ENCODE measurements at places on chromosomes 12 and 14. TPM values are rescaled to one million over a fixed set of nuclear protein-coding genes. Genes with fewer than 3 reads are reported as not detected.

CPNE6 gene
- total RNA-seq: not detected

CGRRF1 gene
- 9.6 TPM for total RNA-seq

GRCh38 chr14:102213470-102213869 is 73.8 kb downstream of the WDR20 start:
- H3K27ac ChIP-seq: no peak overlapping the region
- no peaks in the 10 kb centered on the region for H3K4me1 ChIP-seq
- no peak overlapping the region for H3K4me3 ChIP-seq
- no peaks in the 10 kb centered on the region for H3K27me3 ChIP-seq

DNA sequence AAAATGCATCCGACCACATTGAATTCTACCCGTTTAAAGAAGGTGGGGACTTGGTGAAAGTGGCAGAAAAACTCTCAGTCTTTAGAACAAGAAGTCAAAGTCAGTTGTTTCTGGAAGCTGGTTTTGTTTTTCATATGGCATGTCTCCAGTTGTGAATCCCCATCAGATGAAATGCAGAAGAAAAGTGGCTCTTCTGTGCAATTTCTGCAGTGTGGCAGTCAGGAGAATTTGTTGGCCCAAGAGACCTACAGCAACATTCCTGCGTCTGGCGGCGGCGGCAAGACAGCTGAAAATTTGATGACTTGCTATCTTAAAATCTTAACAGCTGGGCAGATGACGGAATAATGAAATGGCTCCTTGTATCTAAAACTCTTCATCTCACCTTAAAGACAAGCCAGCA is 201.5 kb downstream of the FOXN3 start:
- H3K4me1 ChIP-seq: peaks cover 27% of the 10 kb centered on the region
- H3K27ac ChIP-seq: no peak overlapping the region
- no peaks in the 10 kb centered on the region for H3K27me3 ChIP-seq
- H3K4me3 ChIP-seq: no peak overlapping the region
- H3K36me3 ChIP-seq: peaks cover 28% of the 10 kb centered on the region

- H3K36me3 ChIP-seq: no peaks in the 10 kb centered on the region
- no peak overlapping the region for H3K27ac ChIP-seq
- DNase-seq: no peak
- H3K4me3 ChIP-seq: no peak overlapping the region
- H3K4me1 ChIP-seq: no peaks in the 10 kb centered on the region
These were observed 395.6 kb downstream of the BCAT1 start for GRCh38 chr12:24553259-24553658.

- H3K27ac ChIP-seq: no peak overlapping the region
- H3K4me1 ChIP-seq: peaks cover 5% of the 10 kb centered on the region
- no peak for DNase-seq
- H3K27me3 ChIP-seq: no peaks in the 10 kb centered on the region
- H3K36me3 ChIP-seq: no peaks in the 10 kb centered on the region
These were observed 32.5 kb downstream of the MMAB start for GRCh38 chr12:109540526-109541412.

- peak overlapping the region; percentile 81 for H3K27ac ChIP-seq
- H3K4me3 ChIP-seq: peak overlapping the region; percentile 70
- peak; percentile 77 for DNase-seq
- peaks cover 3% of the 10 kb centered on the region for H3K36me3 ChIP-seq
- peaks cover 48% of the 10 kb centered on the region for H3K4me1 ChIP-seq
These were observed 65.4 kb downstream of the TAOK3 start for GRCh38 chr12:118307069-118307954.

DNA sequence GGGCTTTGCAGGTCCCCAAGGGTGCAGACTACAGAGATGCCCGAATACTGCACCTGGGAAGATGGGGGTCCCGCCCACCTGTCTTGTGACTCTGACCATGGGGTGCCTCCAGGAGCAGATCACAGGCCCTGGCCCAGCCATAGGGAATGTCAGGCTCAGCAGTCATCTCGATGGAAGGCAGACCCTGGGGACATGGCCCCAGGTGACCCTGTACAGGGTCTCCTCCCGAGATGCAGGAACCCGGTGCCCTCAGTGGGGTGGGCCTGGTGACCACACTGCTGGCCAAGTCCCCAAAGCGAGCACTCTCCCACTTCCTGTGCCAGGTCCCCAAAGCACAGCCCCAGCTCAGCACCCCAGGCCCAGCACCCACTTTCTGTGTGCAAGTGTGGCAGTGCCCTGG is 903.7 kb upstream of the USP15 start:
- no peak for DNase-seq
- H3K4me1 ChIP-seq: no peaks in the 10 kb centered on the region
- H3K36me3 ChIP-seq: no peaks in the 10 kb centered on the region
- H3K27ac ChIP-seq: no peak overlapping the region
- no peak overlapping the region for H3K4me3 ChIP-seq

GPHN gene
- 26.3 TPM for total RNA-seq

GRCh38 chr14:72519543-72519942 is 374.4 kb downstream of the DPF3 start:
- DNase-seq: peak; percentile 60
- peaks cover 1% of the 10 kb centered on the region for H3K27me3 ChIP-seq

NANOG gene
- total RNA-seq: not detected

GRCh38 chr14:87758876-87759275 is 234.1 kb downstream of the GALC start:
- peaks cover 9% of the 10 kb centered on the region for H3K27me3 ChIP-seq
- H3K27ac ChIP-seq: no peak overlapping the region
- no peaks in the 10 kb centered on the region for H3K4me1 ChIP-seq
- no peaks in the 10 kb centered on the region for H3K36me3 ChIP-seq
- H3K4me3 ChIP-seq: no peak overlapping the region

AMHR2 gene
- total RNA-seq: not detected

GRCh38 chr14:62655166-62655565 is 390.1 kb downstream of the KCNH5 start:
- no peaks in the 10 kb centered on the region for H3K4me1 ChIP-seq
- H3K27ac ChIP-seq: no peak overlapping the region
- H3K4me3 ChIP-seq: no peak overlapping the region
- no peaks in the 10 kb centered on the region for H3K36me3 ChIP-seq
- no peaks in the 10 kb centered on the region for H3K27me3 ChIP-seq

DNA sequence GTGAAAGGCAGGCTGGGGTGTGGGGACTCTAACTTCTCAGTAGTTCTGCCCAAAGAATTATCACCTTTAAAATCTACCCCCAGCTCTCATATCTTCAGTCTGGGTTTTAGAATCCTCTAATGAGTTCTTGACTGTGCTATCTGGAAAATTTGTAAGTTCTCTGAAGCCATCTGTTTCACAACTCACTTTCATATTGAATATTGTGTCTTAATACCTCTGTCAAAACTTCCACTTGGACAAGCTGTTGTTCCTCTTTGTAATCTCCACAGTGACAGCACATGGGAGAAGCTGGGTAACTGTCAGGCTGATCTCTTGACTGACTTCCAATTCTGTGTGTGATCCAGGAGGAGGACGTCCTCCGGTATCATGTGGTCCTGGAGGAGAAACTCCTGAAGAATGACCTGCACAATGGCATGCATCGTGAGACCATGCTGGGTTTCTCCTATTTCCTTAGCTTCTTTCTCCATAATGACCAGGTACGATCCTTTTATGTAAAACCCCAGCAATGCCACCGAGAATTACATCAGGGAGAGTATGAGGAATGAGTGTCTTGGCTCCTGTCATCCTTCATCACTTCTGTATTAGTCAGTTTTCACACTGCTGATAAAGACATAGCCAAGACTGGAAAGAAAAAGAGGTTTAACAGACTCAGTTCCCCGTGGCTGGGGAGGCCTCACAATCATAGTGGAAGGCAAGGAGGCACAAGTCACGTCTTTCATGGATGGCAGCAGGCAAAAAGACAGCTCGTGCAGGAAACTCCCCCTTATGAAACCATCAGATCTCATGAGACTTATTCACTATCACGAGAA is 111.9 kb downstream of the STAB2 start:
- peaks cover 8% of the 10 kb centered on the region for H3K4me1 ChIP-seq
- peaks cover 6% of the 10 kb centered on the region for H3K27me3 ChIP-seq
- H3K27ac ChIP-seq: no peak overlapping the region
- H3K36me3 ChIP-seq: no peaks in the 10 kb centered on the region

DNA sequence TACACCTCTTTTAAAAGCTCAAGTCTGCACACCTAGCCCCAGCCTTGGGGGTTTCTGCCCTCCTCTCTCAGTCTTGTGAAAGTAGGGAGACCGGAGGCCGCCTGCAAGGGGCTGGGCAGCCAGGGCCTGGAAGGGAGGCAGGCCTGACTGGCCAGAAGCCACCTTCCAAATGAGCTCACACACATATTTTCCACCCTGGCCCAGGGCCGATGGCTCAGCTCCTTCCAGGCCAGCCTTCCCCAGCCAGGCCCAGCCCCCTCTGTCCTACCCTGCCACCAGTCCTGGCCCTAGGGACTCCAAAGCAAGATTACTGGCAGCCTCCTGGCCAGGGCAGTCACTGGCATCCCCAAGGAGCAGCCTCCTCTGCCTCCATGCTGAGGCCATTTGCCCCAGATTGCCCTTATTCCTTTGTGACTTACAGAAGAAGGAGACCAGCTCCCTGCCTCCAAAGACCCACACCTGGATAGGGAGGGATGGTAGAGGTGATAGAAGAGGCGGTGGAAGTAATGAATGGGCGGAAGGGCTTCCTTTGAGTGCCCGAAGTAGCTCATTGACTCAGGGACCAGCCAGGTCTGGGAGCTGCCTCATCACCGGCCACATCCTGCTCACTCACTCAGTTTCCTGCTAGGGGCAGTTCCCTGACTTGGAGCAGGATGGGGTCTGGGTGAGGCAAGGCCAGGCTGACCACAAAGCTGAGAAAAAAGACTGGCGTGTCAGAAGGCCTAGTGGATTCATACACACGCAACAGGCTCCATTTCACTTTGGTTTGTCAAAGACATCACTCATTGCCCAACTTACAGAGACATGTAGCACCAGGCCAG is 14.8 kb downstream of the MMP14 start:
- peaks cover 9% of the 10 kb centered on the region for H3K27me3 ChIP-seq
- DNase-seq: peak; percentile 47
- H3K4me1 ChIP-seq: peaks cover 13% of the 10 kb centered on the region
- H3K36me3 ChIP-seq: no peaks in the 10 kb centered on the region
- H3K27ac ChIP-seq: no peak overlapping the region

- H3K27me3 ChIP-seq: no peaks in the 10 kb centered on the region
- no peak overlapping the region for H3K27ac ChIP-seq
- no peaks in the 10 kb centered on the region for H3K36me3 ChIP-seq
- H3K4me3 ChIP-seq: no peak overlapping the region
- no peak for DNase-seq
- H3K4me1 ChIP-seq: peaks cover 24% of the 10 kb centered on the region
These were observed 220.0 kb upstream of the GRIP1 start for GRCh38 chr12:66898700-66899469.

- no peaks in the 10 kb centered on the region for H3K36me3 ChIP-seq
- DNase-seq: no peak
- H3K4me1 ChIP-seq: no peaks in the 10 kb centered on the region
- no peak overlapping the region for H3K4me3 ChIP-seq
These were observed 930.5 kb upstream of the NOVA1 start for GRCh38 chr14:27528328-27528727.

PTGER2 gene
- total RNA-seq: 19.9 TPM

GRCh38 chr12:106247674-106248311 is at the start of gene CKAP4:
Gene CKAP4, minus strand, starts transcription at chr12:106248020. Its CDS starts 169 bp downstream, at chr12:106247851.
- peak within 1 kb of the TSS; percentile 71 for H3K4me3 ChIP-seq
- H3K4me1 ChIP-seq: peaks cover 21% of the 10 kb centered on the region
- H3K27me3 ChIP-seq: no peaks in the 10 kb centered on the region

All from activated CD8-positive, alpha-beta T cell treated with anti-CD3 and anti-CD28 coated beads for 36 hours (primary cell).